ENCODE measurements at places on chromosomes 11 and 22.

- DNase-seq: no peak
These were observed 343.1 kb upstream of the SYN3 start for GRCh38 chr22:33401291-33401690.

DNA sequence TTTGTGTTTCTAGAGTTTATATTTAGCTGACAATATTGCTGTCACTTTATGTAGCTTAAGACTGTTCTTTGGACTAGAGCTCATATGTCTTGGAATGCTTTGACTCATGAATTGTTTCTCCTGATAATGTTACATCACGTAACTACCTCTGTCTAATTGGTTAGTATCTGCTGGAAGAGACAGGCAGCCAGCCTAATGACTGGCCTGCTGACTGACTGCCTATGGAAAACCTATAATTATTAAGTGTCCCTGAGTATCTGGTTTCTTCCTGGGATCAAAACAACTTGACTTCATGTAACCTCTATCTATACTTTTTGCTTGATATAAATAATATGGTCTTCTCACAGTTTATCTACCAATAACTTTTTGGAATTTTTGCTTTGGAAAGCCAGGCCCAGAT, 9.4 kb downstream of the SOX6 start:
- no peak for DNase-seq

GRCh38 chr22:44108806-44109385, 71.8 kb upstream of the PARVG start:
- DNase-seq: no peak

DNA sequence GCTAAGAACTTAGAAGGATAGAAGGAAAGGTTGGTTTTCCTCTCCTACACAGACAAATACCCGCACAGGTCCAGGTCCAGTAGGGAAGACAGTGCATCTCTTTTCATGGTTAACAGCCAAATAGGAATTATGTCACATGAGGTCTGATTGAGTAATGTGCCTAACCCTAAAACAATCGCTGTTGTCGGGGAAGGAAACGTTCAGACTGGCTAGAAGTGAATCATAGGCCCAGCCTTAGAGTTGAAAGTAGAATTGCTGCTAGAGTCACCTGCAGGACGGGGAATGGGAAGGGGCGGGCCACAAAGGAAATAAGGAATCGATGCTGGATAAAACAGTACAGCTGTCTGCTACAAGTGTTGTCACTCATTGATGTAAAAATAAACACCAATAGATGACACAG, 12.4 kb upstream of the HTATIP2 start:
- no peak for DNase-seq

- no peak for DNase-seq
These were observed 35.5 kb upstream of the ST14 start for GRCh38 chr11:130124096-130124495.

DNA sequence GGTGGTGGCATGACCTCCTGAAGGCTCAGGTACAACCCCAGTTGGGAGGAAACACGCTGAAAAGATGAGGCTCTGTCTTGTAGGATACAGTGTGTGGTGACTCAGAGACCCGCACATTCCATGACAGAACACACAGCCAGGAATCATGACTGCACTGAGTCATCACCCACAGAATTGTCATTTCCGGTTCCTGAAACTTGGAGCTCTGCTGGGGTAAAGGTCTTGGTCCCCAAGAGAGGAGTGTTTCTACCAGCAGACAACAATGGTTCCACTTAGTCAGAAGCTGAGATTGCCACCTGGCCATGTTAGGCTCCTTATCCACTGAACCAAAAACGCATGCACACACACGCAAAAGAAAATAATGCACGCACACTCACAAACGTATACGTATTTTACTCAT, 31.5 kb upstream of the CYB5R3 start:
- no peak for DNase-seq

DNA sequence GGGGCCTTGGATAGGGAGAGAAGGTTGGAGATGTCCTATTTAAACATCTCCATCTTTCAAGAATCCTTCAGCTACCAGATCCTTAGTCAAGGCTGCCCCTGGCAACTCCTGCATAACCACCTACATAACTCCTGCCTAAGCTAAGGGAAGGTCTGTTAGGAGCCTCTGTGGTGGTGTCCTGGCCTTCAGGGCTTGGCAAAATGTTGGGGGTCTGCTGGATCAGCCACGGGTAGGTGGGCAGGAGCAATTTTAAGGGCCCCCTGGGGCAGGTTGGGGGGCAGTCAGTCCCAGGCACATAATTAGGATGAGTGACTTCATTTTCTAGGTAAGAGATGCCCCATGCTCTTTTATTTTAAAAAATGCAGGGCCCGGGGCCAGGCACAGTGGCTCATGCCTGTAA, 25.9 kb downstream of the USH1C start:
- DNase-seq: no peak

GRCh38 chr22:16717699-16718558, 107.3 kb downstream of the XKR3 start:
- no peak for DNase-seq

DNA sequence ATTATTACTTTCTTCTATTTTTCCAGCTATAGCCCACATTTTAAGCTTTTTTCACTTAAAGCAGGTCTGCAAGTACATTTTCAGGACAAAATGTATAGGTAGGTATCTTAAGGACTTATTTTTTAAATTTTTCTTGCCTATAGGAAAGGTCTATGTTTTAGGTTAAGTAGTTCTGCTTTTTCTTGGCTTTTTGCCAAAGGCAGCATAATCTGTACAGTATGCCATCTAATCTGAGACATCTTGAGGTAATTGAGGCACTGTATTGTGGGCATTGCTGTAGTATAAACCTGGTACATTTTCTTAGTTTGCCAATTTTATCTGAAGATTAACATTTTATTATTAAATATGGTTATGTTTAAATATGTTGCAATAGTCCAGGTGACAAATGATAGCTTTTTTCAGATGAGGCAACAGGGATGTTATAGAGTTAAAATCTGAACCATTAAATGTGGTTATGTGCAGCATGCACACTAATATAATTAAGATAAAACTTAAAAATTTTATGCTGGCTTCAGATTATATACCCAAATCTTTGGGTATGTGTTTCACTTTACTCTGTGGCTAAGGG, 42.9 kb downstream of the QSER1 start:
- no peak for DNase-seq

- DNase-seq: no peak
These were observed 324.2 kb downstream of the MIAT start for GRCh38 chr22:26981541-26981940.

GRCh38 chr11:31690041-31690440, 121.1 kb downstream of the PAX6 start:
- DNase-seq: no peak

- no peak for DNase-seq
These were observed 8.4 kb upstream of the ETS1 start for GRCh38 chr11:128595775-128596174.

DNA sequence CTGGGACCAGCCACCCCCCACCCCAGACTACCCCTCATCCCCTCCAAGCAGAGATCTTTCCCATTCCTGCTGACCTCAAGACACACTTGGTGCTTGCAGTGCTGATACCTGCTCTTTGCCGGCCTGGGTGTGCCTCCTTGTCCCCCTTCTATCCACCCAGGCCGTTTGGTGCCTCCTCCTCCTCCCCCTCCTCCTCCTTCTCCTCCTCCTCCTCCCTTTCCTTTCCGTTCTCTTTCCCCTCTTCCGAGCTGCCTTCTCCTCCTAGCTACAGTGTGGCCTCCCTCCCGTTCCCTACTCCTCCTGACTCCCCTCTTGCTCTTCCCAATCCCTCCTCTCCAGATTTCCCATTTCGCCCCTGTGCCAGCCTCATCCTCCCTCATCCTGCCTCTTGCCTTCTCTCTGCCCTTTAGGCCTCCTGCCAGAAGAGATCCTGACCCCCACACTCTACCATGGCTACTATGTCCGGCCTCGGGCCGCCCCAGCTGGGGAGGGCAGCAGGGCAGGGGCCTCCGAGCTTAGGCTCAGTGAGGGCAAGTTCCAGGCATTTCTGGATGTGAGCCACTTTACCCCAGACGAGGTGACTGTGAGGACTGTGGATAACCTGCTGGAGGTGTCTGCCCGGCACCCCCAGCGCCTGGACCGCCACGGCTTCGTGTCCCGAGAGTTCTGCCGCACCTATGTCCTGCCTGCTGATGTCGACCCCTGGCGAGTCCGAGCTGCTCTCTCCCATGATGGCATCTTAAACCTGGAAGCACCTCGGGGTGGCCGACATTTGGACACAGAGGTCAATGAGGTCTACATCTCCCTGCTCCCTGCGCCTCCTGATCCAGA, 712 bp downstream of the HSPB2 start:
- DNase-seq: no peak

DNA sequence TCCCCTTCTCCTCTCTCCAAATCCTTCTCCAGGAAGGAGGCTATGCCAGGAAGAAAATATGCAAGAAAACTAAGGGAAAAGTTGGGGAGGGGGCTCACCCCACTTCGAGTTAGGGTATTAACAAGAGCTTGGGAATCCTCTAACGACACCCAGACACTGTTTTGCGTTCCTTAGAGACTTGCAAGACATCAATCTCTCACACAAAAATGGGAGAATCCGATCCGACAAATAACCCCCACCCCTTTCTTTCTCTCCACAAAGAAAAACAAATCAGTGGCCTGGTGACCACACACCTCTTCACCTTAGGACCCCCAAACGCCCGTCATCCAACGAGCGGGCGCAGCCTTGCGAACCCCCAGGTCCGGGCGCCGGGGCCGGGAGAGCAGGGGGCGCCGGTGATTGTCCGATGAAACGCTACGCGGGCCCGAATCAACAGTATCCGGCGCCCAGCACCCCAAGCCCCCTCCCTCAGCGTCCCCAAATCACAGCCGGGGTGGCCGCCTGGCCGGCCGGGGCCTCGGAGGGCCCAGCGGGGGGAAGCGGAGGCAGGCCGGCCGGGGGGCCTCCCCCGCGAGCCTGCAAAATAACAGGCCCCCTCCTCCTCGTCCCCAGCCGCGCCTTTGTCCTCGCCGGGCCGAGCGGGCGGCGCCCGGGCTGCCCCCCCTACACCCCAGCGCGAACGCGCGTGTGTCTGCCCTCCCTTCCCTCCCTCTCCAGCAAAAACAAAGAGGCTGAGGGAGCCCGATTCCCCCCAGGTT, 690 bp downstream of the CSNK1E start:
- DNase-seq: peak; percentile 62

- no peak for DNase-seq
These were observed 39.4 kb downstream of the CEP57 start for GRCh38 chr11:95829580-95830259.

DNA sequence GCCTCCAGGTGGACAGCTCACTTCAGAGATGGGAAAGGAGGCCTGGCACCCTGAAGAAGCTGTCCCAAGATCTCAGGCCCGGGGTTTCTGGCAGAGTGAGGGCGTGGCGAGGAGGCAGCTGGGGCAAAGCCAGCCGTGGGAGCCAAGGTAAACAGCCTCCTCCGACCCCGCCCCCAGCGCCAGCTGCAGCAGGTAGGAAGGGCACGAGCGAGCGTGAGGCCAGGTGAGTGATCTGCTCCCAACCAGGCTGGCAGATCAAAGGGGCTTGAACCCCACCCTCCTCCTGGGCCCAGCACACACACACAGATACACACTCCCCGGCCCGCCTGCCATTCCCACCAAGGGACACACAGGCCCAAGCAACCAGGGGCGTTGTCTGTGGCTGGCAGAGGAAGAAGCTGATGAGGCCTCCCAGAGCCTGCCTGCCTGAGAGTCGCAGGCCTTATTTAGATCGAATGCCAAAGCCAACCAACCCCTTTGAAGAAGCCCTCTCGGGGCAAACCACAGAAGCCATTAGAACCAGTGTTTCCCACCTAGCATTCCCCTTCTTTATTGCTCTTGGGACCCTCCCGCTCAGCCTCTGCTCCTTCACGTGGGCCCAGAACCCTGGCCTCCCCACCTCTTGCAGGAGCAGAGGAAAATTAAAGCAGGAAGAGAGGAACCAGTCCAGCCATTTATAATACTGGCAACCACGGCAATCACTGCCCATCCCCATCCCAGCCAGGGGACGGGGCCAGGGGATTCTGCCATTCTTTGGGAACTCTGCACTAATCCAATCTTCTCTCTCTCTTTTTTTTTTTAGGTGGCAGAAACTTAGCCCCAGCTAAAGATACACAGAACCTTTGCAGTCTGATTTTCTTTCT, 5.0 kb downstream of the PDGFB start:
- DNase-seq: peak; percentile 91

DNA sequence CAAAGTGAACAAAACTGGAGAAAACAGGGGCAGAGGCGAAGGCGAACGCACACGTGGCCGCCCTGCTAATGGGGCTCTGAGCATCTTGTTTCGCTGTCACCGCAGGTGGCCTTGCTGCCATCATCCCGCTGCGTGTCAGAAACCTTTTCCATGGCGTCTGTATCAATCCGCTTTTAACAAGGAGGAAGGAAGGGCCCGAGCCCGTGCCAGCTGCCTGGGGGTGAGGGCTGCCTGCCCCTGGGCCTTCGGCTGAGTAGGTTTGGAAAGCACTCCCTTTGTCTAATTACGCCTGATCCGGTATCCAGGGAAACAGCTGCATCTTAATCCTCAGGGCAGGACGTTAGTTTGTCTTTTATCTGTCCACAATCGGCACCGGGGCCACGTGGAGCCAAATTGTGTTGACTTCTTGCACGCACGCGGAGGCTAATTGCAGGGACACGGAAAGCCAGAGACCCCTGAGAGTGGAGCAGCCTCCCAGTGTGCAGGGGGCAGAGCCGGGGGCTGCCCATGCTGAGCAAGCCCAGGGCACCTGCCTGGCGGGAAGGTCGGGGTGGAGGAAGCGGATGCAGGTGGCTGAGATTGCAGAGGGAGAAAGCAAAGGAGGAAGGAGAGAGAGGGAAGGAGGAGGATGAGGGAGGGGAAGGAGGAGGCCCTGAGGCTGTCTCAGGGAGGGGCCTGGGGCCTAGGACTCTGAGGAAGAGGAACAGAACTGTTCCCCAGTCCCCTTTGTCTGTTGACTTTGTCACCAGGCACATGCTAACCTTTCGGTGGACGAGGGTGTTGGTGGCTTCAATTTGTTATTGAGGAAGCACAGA, 19.2 kb upstream of the TH start:
- DNase-seq: no peak

DNA sequence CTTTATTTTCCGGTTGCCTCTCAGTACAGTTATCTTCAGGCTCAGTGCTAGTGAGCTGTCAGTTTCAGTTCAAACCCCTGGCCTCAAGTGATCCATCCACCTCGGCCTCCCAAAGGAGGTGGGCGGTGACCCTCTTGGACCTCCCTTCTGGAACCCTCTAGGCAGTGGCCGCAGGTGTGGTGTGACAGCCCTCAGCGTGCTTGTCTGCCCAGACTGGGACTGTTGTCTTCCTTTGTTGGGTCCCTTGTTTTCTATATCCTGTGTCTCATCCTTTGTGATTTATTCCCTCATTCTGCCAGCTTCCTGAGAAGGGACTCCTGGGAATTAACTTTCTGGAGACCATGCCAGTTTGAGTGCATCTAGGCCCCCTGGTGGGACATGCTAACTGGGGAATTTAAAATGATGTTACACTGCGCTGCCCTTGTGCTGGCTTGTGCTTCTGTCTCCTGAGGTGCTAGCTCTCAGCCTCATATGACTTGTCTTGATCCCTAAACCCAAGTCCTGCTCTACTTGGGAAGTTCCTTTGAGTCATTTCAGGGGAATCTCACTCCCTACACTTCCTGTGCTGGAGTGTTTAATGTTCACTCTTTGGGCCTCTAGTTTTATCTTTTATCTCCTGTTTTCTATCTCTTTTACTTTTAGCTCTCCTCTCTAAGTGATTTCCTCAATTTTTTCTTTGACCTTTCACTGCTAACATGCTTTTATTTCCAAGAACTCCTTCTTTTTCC, 19.4 kb downstream of the MED15 start:
- no peak for DNase-seq

GRCh38 chr11:46694072-46694471, 6.3 kb downstream of the ARHGAP1 start:
- no peak for DNase-seq
